ENCODE measurements at places on chromosomes 7 and 10. TPM values are rescaled to one million over a fixed set of nuclear protein-coding genes. Genes with fewer than 3 reads are reported as not detected.
A peak's percentile ranks its signal among the peaks of the same experiment; 100 is the strongest.

Gene C7orf57
- polyA plus RNA-seq, result not detected

Gene COMTD1
- polyA plus RNA-seq, result 8.8 TPM

Gene TMEM213
- not detected for polyA plus RNA-seq

Gene VAX1
- polyA plus RNA-seq, result not detected

Gene ACHE
- polyA plus RNA-seq, result not detected

Gene PNLIP
- polyA plus RNA-seq, result not detected

Gene CDC14C
- not detected for polyA plus RNA-seq

Gene CAMK2G
- polyA plus RNA-seq, result 28.2 TPM

Gene GPR15LG
- polyA plus RNA-seq, result not detected

Gene C10orf71
- polyA plus RNA-seq, result not detected

GRCh38 chr7:26688388-26688787 lies 176.0 kb downstream of the SKAP2 start:
- no peaks in the 10 kb centered on the region for H3K36me3 ChIP-seq
- H3K4me1 ChIP-seq, result peaks cover 15% of the 10 kb centered on the region
- no peak overlapping the region for H3K4me3 ChIP-seq
- no peak for DNase-seq
- no peaks in the 10 kb centered on the region for H3K27me3 ChIP-seq

DNA sequence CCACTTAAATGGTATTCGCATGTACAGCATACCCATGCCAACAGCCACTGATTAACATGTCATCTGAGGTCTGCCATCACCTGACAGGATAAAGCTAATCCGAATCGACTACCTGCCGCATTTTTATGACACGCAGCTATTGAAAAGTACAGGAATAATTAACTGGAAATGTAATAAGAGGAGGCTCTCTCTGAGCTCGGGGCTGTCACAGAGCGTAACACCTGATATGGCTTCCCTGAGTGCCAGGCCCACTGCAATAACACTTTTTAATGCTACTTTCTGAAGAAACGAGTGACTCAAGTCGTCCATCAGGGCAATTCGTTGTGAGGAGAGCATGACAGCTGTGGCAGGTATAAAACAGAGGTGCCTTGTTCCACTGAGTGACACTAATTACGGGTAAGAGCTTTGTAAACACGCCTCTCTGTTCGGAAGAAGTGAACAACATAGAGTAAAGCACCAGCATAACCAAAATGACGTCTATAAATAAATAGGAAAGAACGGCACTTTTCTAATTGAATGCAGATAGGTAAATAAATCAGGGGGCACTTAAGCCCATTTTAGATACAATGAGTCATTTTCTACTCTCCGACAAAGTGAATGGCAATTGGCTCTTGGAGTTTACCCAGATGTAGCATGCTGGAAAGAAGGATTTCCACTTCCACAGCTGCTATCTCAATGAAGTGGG lies 56.5 kb upstream of the CREB5 start:
- DNase-seq, result no peak
- H3K27ac ChIP-seq, result no peak overlapping the region
- H3K36me3 ChIP-seq, result no peaks in the 10 kb centered on the region
- no peak overlapping the region for H3K4me3 ChIP-seq
- peaks cover 32% of the 10 kb centered on the region for H3K4me1 ChIP-seq

GRCh38 chr10:104333032-104333727 lies 5.1 kb downstream of the ITPRIP start:
- H3K27ac ChIP-seq, result no peak overlapping the region
- no peaks in the 10 kb centered on the region for H3K36me3 ChIP-seq
- no peak for DNase-seq

- no peaks in the 10 kb centered on the region for H3K4me1 ChIP-seq
- DNase-seq, result no peak
Observed at GRCh38 chr10:46247181-46247475, 39.7 kb upstream of the ANTXRL start.

- peak overlapping the region; percentile 63 for H3K4me3 ChIP-seq
- no peaks in the 10 kb centered on the region for H3K36me3 ChIP-seq
- DNase-seq, result no peak
- no peaks in the 10 kb centered on the region for H3K27me3 ChIP-seq
Observed at GRCh38 chr7:157568106-157568769, 231.4 kb downstream of the DNAJB6 start.

- DNase-seq, result no peak
- H3K4me1 ChIP-seq, result peaks cover 13% of the 10 kb centered on the region
- no peak overlapping the region for H3K27ac ChIP-seq
Observed at GRCh38 chr7:19001854-19002253, 115.6 kb downstream of the TWIST1 start.

DNA sequence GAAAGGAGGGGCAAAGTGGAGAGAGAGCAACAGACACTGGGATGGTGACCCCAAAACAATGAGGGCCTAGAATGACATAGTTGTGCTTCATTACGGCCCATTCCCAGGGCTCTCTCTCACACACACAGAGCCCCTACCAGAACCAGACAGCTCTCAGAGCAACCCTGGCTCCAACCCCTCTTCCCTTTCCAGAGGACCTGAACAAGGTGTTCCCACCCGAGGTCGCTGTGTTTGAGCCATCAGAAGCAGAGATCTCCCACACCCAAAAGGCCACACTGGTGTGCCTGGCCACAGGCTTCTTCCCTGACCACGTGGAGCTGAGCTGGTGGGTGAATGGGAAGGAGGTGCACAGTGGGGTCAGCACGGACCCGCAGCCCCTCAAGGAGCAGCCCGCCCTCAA lies 20.7 kb downstream of the PRSS2 start:
- no peaks in the 10 kb centered on the region for H3K36me3 ChIP-seq
- no peak for DNase-seq
- peaks cover 66% of the 10 kb centered on the region for H3K27me3 ChIP-seq
- H3K4me1 ChIP-seq, result no peaks in the 10 kb centered on the region

DNA sequence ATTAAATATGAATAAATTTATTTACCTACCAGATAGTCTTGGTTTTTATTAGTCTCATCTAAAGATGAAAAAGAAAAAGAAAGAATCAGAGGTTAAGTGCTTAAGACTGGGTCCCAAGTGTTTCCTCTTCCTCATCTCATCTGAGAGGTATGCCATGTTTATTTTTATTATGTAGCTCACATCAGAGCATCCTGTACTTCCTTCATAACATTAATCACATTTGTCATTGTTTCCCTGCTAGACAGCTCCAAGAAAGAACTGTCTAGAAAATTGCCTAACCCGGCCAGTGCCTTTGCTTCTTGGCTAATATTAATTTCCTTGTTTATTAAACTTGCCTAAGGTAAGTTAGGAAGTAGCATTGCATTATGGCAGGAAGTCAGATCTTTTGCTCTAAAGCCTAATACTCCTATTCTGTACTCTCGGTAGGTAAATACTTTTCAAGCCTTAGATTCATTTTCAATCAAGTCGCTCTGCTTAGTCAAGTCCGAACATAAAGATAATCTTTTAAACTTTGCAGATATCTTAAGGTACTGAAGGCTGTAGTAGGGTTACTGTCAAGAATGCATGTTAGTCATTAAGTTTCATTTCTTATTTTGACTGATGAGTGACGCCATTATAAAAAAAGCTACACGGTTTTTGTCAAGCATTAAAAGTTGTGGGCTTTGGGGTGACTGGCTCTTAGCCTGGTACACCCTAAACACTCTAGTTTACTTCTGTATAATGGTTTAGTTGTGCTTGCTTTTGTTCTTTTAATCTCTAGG lies 47.4 kb downstream of the ZMYND11 start:
- DNase-seq, result no peak
- H3K36me3 ChIP-seq, result peaks cover 10% of the 10 kb centered on the region
- H3K27me3 ChIP-seq, result no peaks in the 10 kb centered on the region
- no peak overlapping the region for H3K27ac ChIP-seq

DNA sequence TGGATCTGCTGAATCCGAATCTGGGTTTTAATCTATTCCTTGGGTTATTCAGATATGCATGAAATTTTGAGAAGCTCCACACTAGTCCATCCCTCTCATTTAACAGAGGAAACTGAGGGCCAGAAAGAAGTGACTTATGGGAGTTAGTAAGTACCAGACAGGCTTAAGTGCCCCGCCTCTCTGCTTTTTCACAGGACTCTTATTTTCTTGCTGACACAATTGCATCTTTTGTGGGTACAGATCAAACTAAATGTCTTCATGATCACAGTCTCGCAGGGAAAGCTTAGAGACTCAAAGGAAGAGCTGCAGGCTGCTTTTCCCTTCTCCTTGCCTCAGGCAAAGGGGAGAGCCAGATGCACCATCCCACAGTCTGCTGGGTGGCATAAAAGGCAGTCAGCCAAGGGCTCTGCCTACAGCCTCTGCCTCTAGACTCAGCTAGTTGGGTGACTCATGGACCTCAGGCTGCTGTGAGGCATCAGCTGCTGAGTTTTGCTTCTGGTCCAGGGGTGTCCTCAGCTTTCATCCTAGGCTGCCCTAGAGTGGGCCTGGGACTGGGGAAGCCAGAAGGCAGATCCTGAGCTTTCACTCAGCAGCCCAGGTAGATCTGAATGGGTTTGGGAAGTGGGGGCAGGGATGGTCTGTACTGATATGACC lies 11.6 kb downstream of the GOLGA7B start:
- DNase-seq, result peak; percentile 95
- H3K4me1 ChIP-seq, result no peaks in the 10 kb centered on the region
- H3K27me3 ChIP-seq, result peaks cover 33% of the 10 kb centered on the region

- no peak overlapping the region for H3K4me3 ChIP-seq
- no peak overlapping the region for H3K27ac ChIP-seq
- H3K4me1 ChIP-seq, result peaks cover 48% of the 10 kb centered on the region
- no peak for DNase-seq
- H3K36me3 ChIP-seq, result no peaks in the 10 kb centered on the region
Observed at GRCh38 chr10:88161070-88161469, 297.6 kb downstream of the PTEN start.

- H3K27ac ChIP-seq, result no peak overlapping the region
- DNase-seq, result no peak
- no peaks in the 10 kb centered on the region for H3K27me3 ChIP-seq
- no peaks in the 10 kb centered on the region for H3K4me1 ChIP-seq
- H3K36me3 ChIP-seq, result peaks cover 18% of the 10 kb centered on the region
Observed at GRCh38 chr7:44061645-44062179, 3.7 kb downstream of the PGAM2 start.

- DNase-seq, result peak; percentile 32
- H3K4me1 ChIP-seq, result peaks cover 6% of the 10 kb centered on the region
- H3K4me3 ChIP-seq, result no peak overlapping the region
- H3K36me3 ChIP-seq, result no peaks in the 10 kb centered on the region
- H3K27ac ChIP-seq, result no peak overlapping the region
Observed at GRCh38 chr7:65938336-65938895, 43.6 kb downstream of the GUSB start.

GRCh38 chr7:112266595-112267270 lies 60.2 kb downstream of the ZNF277 start:
- H3K36me3 ChIP-seq, result no peaks in the 10 kb centered on the region
- H3K27me3 ChIP-seq, result no peaks in the 10 kb centered on the region
- H3K4me1 ChIP-seq, result peaks cover 14% of the 10 kb centered on the region
- no peak overlapping the region for H3K4me3 ChIP-seq
- DNase-seq, result peak; percentile 50

- H3K4me3 ChIP-seq, result no peak overlapping the region
- H3K27me3 ChIP-seq, result peaks cover 26% of the 10 kb centered on the region
- no peak overlapping the region for H3K27ac ChIP-seq
- DNase-seq, result no peak
- no peaks in the 10 kb centered on the region for H3K4me1 ChIP-seq
Observed at GRCh38 chr7:150345012-150345411, 3.6 kb upstream of the RARRES2 start.

- H3K4me3 ChIP-seq, result no peak overlapping the region
- no peaks in the 10 kb centered on the region for H3K27me3 ChIP-seq
- no peaks in the 10 kb centered on the region for H3K36me3 ChIP-seq
Observed at GRCh38 chr7:100489824-100490223, 6.1 kb downstream of the NYAP1 start.

DNA sequence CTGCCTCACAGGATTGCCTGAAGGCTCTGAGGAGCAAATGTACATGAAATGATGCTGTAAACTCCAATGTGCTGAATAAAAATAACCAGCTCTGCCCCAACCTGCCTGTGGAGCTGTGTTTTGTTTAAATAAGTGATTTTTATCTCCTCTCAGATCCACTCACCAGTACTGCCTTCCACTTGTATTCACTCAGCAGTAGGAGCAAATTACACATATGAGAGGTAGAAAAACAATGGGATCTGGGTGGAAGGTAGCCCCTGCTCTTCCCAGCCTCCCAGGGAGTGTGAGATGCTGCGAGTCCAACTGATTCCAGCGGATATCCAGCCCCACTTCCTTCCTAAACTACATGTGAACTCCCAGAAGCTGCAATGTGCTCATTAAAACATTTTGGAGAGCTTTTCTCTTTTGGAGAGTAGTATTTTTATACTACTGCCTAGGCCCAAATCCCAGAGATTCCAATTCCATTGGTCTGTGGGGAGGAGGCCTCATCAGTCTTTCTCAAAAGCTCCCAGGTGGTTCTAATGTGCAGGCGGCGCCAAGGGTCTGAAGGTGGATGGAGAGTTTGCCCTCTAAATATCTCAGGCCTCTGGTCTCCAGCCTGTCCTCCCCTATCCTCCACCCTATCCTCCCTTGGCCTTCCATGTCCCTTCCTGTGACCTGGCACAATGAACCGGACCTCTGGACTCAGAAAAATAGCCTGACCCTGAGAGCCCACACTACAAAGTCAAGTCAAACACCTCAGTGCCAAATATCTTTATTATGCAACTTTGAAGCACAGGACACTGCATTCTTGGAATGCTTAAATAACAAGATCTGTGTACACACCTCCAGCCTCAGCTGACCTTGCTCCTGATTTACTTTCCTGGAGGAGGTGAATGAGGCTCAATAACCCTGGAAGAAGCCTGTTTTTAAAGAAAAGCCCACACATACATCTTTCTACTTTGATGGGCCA lies 46.2 kb downstream of the CPVL start:
- no peaks in the 10 kb centered on the region for H3K27me3 ChIP-seq
- no peaks in the 10 kb centered on the region for H3K36me3 ChIP-seq
- H3K27ac ChIP-seq, result no peak overlapping the region
- peaks cover 8% of the 10 kb centered on the region for H3K4me1 ChIP-seq

GRCh38 chr10:107576746-107577145 lies 412.2 kb upstream of the SORCS1 start:
- H3K4me3 ChIP-seq, result no peak overlapping the region
- H3K36me3 ChIP-seq, result no peaks in the 10 kb centered on the region
- H3K27ac ChIP-seq, result no peak overlapping the region
- peak; percentile 26 for DNase-seq

- H3K4me3 ChIP-seq, result no peak overlapping the region
- DNase-seq, result no peak
- no peak overlapping the region for H3K27ac ChIP-seq
- no peaks in the 10 kb centered on the region for H3K4me1 ChIP-seq
- no peaks in the 10 kb centered on the region for H3K36me3 ChIP-seq
Observed at GRCh38 chr10:80070057-80070456, 8.4 kb upstream of the TMEM254 start.

GRCh38 chr10:103067484-103067883 lies 125.6 kb downstream of the NT5C2 start:
- H3K4me3 ChIP-seq, result no peak overlapping the region
- H3K4me1 ChIP-seq, result no peaks in the 10 kb centered on the region
- no peaks in the 10 kb centered on the region for H3K36me3 ChIP-seq
- no peak overlapping the region for H3K27ac ChIP-seq
- no peak for DNase-seq
- H3K27me3 ChIP-seq, result no peaks in the 10 kb centered on the region

GRCh38 chr7:140298213-140298612 lies 100.1 kb downstream of the SLC37A3 start:
- no peaks in the 10 kb centered on the region for H3K27me3 ChIP-seq
- H3K36me3 ChIP-seq, result no peaks in the 10 kb centered on the region
- no peak overlapping the region for H3K4me3 ChIP-seq
- no peaks in the 10 kb centered on the region for H3K4me1 ChIP-seq
- DNase-seq, result no peak

- H3K4me3 ChIP-seq, result no peak overlapping the region
- no peaks in the 10 kb centered on the region for H3K27me3 ChIP-seq
- no peak overlapping the region for H3K27ac ChIP-seq
- no peaks in the 10 kb centered on the region for H3K36me3 ChIP-seq
- DNase-seq, result peak; percentile 64
Observed at GRCh38 chr10:31274310-31274709, 44.7 kb upstream of the ZEB1 start.

GRCh38 chr10:74585231-74586087 lies 240.9 kb upstream of the KAT6B start:
- no peaks in the 10 kb centered on the region for H3K36me3 ChIP-seq
- H3K4me1 ChIP-seq, result peaks cover 27% of the 10 kb centered on the region
- peak overlapping the region; percentile 47 for H3K4me3 ChIP-seq
- no peak overlapping the region for H3K27ac ChIP-seq
